ENCODE measurements at places on chromosomes 12 and 14.

GRCh38 chr12:71266606-71267005, 108.8 kb upstream of the TSPAN8 start:
- no peak for ATAC-seq

GRCh38 chr14:60963761-60964160, 17.1 kb downstream of the TRMT5 start:
- ATAC-seq, result no peak

DNA sequence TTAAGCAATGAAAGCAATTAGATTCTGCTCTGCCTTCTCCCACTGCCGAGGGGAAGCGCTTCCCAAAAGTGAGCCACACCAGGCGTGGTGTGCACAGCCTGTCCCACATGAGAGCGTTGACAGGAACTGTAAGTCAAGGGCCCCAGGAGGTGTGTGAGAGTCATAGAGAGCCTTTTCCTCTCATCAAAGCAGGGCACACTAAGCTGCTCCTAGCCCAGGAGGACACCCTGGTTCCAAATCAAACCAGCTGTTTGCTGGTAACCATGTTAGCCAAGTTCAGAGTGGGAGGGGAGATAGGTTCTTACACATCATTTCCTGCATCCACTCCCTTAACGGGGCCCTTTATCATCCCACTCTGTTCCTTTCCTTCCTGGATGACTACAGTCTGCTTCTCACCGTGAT, 98.3 kb downstream of the SPTSSA start:
- no peak for ATAC-seq

DNA sequence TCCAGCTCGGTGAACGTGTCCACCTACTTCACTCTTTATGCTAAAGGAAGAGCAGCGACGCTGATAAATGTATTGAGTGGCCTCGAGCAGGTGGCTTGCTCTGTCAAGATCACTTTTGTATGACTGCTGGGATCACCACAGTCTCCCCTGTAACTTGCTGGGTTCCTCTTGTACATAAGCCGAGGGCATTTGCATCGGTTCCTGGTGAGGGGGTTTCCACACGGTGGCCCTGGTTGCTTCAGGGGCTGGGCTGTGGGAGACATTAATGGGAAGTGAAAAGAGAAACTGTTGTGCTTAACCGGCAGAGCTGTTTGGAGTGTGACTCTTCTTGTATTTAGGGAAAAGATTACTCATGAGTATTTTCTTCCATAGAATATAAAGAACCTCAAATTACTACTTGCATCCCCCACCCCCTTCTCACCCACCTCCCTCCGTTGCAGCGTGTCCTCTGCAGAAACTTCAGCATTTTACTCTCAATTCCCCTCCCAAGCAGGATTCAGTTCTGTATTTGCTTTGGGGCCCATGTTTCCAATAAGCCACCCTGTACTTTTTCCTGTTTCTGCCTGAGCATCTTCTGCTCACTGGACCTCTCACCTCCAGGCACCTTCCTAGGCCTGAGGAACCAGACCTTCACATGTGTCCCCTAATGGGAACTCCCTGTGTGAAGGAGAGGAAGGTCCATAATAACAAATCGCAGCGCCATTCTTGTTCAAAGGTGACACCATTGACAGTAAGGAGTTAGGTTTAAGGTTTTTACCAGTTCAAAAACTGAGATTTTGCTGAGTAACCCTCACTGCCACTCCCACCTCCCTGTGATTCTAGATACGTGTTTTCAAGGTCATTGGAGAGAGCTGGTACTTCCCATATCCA, 187.0 kb downstream of the ETV6 start:
- no peak for ATAC-seq

GRCh38 chr14:71022012-71022869, 115.0 kb downstream of the PCNX1 start:
- ATAC-seq, result no peak

- ATAC-seq, result no peak
Observed at GRCh38 chr12:49294086-49294803, 702 bp upstream of the PRPH start.

DNA sequence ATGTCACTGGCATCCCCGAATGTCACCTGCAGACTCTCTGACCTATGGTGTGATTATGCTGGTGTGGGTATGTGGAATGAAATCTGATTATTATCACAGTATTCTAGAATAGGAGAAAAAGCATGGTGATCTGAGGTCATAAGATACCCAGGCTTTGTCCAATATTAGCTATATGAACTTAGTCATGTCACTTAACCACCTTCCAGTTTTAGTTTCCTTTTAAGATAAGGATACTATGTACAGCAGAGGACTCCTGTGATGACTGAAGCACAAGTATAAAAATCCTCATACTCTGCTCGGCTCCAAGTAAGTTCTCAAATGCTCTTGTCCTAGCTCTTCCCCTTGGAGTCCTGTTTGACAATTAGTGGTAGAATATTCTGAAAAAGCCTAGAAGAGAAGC, 2.8 kb downstream of the GNS start:
- ATAC-seq, result no peak

- ATAC-seq, result no peak
Observed at GRCh38 chr12:70467918-70468733, 102.0 kb downstream of the KCNMB4 start.

DNA sequence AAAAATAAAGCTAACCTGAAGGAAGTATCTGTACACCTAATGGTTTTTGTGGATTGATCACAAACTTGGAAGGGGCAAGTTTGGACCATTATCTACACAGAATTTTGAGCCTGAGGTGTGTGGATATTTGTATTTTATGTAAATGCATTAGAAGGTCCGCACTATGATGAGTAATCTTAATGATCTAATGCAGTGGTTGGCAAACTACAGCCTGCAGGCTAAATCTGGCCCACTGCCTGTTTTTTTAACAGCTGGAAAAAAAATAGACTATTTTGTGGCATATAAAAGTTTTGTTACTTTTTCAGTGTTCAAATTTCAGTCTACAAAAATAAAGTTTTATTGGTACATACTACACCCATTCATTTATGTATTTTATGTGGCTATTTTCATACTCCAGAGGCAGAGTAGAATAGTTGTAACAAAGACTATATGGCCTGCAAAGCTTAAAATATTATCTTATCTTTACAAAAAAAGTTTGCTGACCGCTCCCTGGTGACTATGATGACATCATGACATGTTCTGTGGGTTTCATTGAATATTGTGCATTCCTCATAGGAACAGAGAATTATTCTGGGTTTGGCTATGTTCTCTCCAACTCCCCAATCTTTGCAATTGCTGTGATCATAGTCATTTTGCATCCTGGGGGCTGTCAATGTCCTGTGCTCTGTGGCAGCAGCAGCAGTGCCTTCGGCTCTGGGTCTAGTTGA, 962.6 kb upstream of the FBXO33 start:
- ATAC-seq, result no peak

GRCh38 chr12:132380641-132381040, 51.3 kb upstream of the GALNT9 start:
- no peak for ATAC-seq

- ATAC-seq, result no peak
Observed at GRCh38 chr12:20474016-20474415, 105.7 kb downstream of the PDE3A start.

DNA sequence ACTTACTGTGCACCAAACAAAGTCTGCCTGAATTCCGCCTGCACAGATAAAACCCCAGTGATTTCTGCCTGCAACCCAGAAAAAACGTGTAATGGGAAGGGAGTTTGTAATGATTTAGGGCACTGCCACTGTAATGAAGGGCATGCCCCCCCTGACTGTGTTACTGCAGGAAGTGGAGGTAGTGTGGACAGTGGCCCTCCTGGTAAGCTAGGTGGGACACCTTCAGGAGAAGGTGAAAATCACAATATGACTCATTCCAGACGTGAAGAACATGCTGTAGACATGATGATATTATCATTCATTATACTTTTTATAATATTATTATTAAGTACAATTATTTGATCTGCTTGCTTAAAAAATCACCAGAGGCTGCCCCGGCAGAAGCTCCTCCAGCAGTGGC, 59.2 kb downstream of the MAPKAPK5 start:
- no peak for ATAC-seq

GRCh38 chr12:28172434-28173030, 17.7 kb upstream of the CCDC91 start:
- peak; percentile 94 for ATAC-seq

DNA sequence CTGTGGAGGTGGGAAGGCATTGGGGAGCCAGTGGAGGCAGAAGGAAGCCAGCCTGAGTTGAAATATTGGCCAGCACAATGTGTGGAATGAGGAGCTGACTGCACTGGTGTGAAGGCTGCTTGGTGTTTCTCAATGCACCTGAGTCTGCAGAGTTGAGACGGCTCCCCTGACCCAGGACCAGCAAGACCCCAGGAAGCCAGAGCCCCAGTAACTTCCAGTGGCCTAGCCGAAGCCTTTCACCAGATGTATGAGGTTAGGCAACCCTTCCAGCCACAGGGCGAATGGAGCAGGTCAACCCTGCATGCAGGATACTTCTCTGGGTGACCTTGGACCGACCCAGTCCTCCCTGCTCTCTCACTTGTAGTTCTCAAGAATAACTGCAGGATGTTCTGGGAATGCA, 12.9 kb upstream of the KRT73 start:
- no peak for ATAC-seq

DNA sequence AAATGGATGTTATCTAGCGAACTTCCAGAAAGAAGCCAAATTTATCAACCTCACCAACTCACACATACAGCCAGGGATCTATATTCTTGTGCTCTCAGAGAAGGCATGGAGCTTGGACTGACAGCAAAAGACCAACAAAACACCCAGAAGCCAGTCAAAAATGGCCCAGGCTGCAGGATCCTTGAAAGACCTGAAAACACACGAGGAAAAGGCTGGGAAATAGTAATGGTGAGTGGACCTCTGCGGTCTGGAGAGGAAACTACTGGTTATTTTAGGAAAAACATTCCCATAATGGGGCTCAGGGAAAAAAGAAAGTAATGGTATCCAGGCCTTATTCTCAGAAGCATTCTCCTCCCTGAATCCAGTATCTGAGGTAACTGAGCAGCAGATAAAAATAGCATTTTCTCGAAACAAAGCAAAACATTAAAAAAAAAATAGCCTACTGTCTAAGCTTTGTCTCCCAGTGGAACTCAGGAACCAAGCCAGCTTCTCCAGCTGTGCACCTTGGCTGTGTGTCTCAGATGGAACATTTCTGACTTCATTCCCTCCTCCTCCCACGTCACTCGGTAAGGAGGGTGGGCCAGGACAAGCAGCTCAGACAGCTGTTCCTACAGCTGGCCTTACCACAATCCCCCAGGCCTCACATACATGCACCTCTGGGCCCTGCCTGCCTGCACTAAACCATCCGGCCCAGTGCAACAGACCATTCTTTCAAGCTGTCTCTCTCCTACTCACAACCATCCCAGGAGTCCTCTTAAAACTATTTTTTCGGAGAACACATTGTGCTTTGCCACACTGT, 249.9 kb downstream of the DAD1 start:
- ATAC-seq, result no peak

DNA sequence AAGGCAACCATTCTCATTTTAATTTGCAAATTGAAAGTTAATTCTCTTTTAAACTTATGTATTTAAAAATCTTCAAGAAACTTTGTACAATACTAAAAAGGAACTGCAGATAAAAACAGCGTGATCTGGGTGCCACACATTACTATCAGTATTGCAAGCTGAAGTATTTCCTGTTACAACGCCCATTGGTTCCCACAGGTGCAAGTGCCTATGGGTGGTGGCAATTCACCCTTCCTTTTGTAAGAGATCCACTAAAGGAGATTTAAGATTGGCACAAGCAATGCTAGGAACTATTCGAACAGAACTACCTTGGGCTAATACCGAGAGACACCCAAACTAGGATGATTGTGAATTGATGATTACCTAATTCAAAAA, 13.2 kb downstream of the TAOK3 start:
- no peak for ATAC-seq

DNA sequence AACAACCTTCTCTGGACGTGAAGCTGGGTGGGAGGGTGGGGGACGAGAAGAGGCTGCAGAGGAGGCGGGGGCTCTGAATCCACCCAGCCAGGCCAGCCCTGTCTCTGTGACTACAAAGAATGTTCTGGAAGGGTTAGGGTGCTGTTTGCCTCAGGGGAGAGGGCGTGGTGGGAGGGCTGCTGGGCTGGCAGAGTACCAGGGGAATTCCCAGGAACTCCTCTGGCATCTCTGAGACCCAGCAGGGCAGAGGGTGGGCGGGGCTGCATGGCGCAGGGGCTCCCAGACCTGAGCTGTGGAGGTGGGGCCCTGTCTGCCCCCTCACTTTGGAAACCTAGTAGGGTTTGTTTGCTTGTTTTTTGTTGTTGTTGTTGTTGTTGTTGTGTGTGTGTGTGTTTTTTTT, 45.5 kb upstream of the FZD10 start:
- no peak for ATAC-seq

DNA sequence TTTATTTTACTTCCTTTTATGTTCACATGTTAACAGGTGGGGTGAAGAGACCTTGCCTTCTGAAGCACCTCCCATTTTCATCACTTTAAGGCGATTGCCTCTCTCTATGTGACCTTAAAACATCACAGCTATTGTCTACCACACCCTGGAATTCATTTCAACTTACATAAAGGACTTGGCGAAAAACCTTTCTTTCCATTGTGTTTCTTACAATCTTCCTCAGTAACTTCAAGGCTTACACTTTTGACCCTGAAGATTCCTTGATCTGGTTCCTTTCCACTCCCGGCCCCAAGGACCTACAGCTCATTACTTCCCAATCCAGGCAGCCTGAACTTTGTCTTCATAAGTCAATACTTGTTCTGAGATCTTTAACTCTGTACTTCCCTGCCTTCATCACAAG, 443.3 kb downstream of the ADAMTS20 start:
- no peak for ATAC-seq

- peak; percentile 71 for ATAC-seq
Observed at GRCh38 chr12:14618983-14619382, 51.3 kb upstream of the PLBD1 start.

DNA sequence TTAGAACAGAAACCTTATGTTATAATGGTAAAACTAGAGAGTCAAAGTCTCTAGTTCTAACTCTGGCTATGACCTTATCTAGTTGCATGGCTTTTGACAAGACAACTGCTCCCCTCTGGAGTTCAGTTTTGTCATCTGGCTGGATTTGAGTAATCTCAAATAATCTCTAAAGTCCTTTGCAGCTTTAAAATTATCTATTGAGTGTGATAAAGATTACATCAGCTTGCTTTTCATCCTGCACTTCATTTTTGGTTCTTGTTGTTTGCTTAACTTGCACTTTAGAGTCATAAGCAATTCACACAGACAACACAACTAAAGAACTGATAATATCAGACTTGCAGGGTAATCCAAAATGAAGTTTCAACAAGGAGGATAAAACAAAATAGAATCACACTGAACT, 2.3 kb downstream of the AKAP5 start:
- ATAC-seq, result no peak

GRCh38 chr12:38141239-38141638, 175.3 kb upstream of the ALG10B start:
- no peak for ATAC-seq

GRCh38 chr14:75240781-75241180, 37.8 kb upstream of the FOS start:
- no peak for ATAC-seq

All from SK-N-SH treated with all-trans-retinoic acid at 6 μM for 48 hours (cell line).